ENCODE measurements at places on chromosomes 2 and 18.

- H3K27me3 ChIP-seq: peaks cover 80% of the 10 kb centered on the region
- no peaks in the 10 kb centered on the region for H3K4me1 ChIP-seq
- DNase-seq: no peak
Observed at GRCh38 chr2:75582840-75583239, 22.1 kb upstream of the EVA1A start.

DNA sequence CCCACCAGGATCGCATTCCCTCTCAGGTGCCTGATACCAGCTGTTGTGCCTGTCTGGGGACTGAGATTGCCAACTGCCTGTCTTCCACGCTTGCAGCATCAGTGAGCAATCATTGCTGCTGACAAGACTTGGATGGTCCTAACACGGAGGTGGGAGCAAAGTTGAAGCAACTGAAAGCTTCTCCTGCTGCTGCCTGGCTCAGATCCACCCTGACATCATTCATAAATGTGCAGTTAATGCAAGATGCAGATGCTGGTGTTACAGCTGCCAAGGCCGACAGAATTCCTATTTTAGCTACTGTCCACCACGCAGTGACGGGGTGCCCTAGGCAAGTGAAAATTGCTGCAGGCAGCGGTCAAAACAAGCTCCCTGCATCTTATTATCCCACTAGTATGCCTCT is 131.4 kb downstream of the VWC2L start:
- no peak overlapping the region for H3K4me3 ChIP-seq
- no peaks in the 10 kb centered on the region for H3K4me1 ChIP-seq
- no peak overlapping the region for H3K27ac ChIP-seq
- no peaks in the 10 kb centered on the region for H3K36me3 ChIP-seq
- H3K27me3 ChIP-seq: peaks cover 26% of the 10 kb centered on the region

GRCh38 chr18:42778445-42779042 is 336.9 kb downstream of the RIT2 start:
- H3K27ac ChIP-seq: no peak overlapping the region
- no peaks in the 10 kb centered on the region for H3K4me1 ChIP-seq
- no peaks in the 10 kb centered on the region for H3K36me3 ChIP-seq
- no peak overlapping the region for H3K4me3 ChIP-seq

DNA sequence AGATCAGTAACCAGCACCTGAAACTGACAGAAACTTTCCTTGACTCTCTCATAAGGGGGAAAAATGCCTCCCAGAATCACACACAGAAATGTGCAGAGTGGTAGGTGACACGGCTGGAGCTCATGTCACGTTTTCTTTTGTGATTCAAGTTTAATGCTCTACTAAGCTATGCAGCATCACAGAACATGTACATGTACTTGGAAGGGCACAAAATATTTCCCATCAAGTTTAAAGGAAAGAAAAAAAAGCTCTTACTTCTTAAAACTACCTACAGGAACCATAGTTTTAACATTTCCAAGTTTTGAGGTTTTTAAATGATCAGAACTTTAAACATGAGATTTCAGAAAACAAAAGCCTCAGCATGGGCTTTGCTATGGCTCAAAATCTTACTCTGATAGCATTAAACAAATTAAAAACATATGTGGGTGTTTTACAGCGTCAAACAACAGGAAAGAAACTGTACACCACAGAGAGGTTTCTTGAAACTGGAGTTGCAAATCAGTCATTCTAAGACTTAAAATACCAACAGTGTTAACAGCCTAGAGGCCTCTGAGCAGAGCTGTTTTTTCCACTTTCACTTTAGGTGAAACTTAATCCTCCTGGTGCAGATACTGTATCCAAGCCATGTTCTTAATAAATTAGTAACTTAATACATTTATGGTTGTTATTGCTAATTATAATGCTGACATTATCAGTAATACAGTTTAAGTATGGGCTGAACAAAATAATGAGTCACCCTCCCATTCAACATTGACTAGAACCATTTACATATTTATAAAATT is 30.1 kb downstream of the MBP start:
- peaks cover 89% of the 10 kb centered on the region for H3K4me1 ChIP-seq
- DNase-seq: no peak
- H3K36me3 ChIP-seq: peaks cover 43% of the 10 kb centered on the region
- peak overlapping the region; percentile 94 for H3K27ac ChIP-seq

DNA sequence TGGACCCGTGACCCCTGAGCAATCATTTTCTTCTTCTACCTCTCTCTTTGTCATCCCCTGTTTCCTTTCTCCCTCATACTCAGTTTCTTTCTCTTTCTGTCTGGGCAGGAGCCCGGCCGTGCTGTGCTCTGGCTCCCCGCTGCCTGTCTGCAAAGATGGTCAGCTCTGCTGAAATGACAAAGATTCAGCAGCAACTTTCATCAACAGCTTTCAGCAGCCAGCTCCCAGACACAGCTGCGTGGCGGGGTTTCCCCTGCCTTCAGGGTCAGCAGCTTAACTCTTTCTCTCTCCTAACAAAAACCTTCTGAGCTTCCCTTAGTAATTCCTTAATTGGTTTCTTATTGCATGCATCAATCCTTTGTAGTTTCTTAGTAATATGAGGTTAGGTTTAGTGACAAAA is 1234.4 kb downstream of the CNTNAP5 start:
- no peak overlapping the region for H3K27ac ChIP-seq
- no peaks in the 10 kb centered on the region for H3K27me3 ChIP-seq
- DNase-seq: no peak

DNA sequence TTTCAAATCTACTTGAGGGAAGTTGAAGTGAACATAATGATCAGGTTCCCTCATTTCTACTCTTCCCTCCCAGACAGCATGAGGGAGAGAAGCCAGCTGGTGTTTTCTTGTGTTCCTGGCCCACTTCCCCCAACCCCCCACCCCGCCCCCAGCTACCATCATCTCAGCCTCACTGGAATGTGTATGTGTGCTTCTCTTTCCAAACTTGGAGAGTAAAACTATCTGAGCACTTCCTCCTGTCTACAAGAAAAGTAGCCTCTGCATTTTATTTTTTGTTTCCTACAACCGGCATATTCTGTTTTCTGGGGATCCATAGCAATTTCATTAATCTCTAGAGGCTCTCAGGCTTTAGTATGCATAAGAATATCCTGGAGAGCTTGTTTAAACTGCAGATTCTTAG is 53.6 kb upstream of the GRHL1 start:
- no peaks in the 10 kb centered on the region for H3K27me3 ChIP-seq
- H3K4me1 ChIP-seq: peaks cover 28% of the 10 kb centered on the region
- peaks cover 5% of the 10 kb centered on the region for H3K36me3 ChIP-seq

DNA sequence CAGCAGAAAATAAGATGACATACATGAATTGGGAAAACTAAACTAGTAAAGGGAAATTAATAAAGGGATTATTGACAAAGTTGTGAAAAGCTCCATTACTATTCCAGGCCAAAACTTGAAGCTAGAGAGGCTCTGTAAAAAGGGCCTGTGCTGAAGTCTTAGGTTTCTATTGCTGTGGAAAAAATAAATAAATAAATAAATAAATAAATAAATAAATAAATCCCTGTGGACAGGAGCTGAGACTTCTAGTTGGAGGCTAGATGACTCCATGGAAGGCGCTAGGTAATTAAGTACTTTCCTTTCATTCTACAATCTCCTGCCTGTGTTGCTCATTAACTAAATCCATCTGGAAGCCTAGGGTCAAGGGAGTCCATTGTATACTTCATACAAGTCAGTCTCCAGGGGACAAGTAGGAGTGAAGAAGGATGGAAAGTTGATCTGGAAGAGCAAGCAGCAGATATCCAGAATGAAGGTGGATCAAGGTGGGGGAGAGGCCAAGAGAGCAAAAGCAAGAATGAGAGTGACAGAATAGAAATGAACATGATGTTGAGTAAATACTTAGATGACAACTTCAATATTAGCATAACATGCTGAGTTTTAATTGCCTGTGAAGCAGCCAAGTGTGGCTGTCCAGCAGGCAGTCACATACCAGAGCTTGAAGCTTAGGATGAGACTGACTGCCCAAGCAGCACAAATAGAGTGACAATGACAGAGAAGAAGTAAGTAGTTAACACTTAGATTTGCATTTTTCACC is 26.2 kb upstream of the CCNT2 start:
- H3K4me3 ChIP-seq: no peak overlapping the region
- H3K4me1 ChIP-seq: no peaks in the 10 kb centered on the region
- H3K27me3 ChIP-seq: no peaks in the 10 kb centered on the region
- H3K27ac ChIP-seq: no peak overlapping the region
- H3K36me3 ChIP-seq: no peaks in the 10 kb centered on the region

DNA sequence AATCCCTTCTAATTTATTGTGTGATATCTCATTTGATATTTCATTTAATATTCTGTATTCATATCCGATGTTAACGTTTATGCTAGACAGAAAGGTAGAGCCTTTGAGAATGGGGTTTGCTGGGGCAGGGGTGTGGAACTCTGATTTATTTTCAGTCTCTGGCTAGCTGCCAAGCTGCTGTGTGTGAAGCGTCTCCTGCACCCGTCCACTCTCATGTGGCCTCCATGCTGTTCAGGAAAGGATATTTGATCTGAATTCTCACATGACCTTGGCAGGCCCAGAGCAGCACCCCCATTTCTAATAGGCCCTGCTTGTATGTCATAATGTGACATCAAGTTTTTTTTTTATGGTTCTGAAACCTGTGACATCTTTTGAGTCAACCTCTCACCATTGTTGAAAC is 1.6 kb downstream of the IL1R1 start:
- DNase-seq: no peak
- no peak overlapping the region for H3K27ac ChIP-seq
- H3K4me3 ChIP-seq: no peak overlapping the region
- no peaks in the 10 kb centered on the region for H3K36me3 ChIP-seq

GRCh38 chr18:21599585-21600525 is 649 bp downstream of the ESCO1 start:
- H3K27ac ChIP-seq: peak overlapping the region; percentile 95
- H3K36me3 ChIP-seq: peaks cover 20% of the 10 kb centered on the region
- DNase-seq: no peak
- no peaks in the 10 kb centered on the region for H3K27me3 ChIP-seq

DNA sequence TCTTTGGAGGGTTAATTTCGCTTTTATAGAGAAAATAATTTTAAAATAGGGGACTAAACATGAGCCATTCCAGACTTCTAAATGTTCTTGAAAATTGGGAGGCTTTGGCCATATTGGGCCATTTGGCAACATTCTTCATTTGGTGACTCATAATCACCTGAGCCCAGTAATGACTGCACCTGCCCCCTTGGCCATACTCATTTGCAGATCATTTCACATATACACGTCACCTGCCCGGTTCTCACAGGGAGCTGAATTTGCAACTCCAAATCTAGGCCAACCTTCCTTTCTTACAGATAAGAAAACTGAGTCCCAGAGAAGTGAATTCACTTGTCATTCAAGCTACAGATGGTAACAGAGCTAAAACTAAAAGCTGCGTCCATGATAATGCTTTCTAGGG is 289.7 kb downstream of the EPHA4 start:
- H3K27me3 ChIP-seq: peaks cover 28% of the 10 kb centered on the region
- no peak for DNase-seq
- H3K36me3 ChIP-seq: no peaks in the 10 kb centered on the region
- no peak overlapping the region for H3K4me3 ChIP-seq
- H3K4me1 ChIP-seq: no peaks in the 10 kb centered on the region

Data from central memory CD8-positive, alpha-beta T cell (primary cell).